IPS DF 19.7 (cell line): ENCODE measurements at places on chromosomes 16 and 17.

- no peak for DNase-seq
Observed at GRCh38 chr16:77920984-77921383, 101.4 kb upstream of the CLEC3A start.

DNA sequence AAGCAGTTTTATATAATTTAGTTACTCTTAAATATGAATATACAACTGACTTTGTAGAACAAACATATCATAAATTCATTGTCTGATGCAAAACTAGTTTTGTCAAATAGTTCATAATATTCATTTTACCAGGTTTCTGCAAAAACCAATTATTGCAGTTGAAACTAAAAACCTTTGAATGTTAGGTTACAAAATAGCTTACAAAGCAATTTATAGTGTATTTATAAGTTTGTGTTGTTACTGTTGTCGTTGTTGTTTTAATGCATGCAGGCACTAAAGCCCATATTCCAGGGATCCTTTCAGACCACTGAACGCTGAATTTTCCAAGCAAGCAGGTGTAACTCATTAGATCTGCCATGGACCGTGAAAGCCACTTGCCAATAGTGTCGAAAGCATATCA, 427.6 kb downstream of the ZFHX3 start:
- no peak for DNase-seq

- DNase-seq = no peak
Observed at GRCh38 chr16:61813339-61813738, 222.9 kb downstream of the CDH8 start.

DNA sequence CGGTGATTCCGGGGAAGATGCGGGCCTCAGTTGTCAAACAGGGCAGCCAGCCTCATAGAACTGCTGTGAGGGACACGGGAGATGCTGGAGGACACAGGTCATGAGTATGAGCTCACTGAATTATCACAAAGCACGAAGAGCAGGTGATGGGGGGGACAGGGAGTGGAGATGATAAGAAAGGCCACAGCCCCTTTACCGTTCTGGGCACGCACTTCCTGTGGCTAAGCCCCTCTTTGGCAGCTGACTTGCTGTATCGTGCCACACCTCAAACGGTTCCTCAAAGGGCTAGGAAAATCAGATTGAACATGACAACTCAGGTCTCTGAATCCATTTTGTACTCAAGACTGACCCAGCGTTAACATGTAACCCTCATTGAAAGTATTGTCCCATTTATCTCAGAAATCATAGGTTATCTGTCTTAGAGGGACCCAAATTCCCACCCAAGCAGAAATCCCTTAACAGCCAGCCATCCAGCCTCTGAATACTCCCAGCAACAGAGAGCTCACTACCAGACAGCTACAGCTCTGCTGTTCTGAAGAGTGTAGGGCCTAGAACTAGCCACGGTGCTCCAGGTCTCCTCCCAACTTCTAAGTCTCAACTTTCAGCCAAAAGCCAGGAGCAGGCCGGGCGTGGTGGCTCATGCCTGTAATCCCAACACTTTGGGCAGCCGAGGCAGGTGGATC, 5.0 kb upstream of the SRL start:
- DNase-seq = no peak

- no peak for DNase-seq
Observed at GRCh38 chr16:57629516-57630406, 1.3 kb downstream of the ADGRG1 start.

- no peak for DNase-seq
Observed at GRCh38 chr17:17027442-17028058, 14.7 kb upstream of the MPRIP start.

- DNase-seq = no peak
Observed at GRCh38 chr16:82240111-82240510, 70.1 kb upstream of the MPHOSPH6 start.

GRCh38 chr17:2259769-2260536, 43.6 kb downstream of the SMG6 start:
- no peak for DNase-seq

GRCh38 chr17:81386646-81387099, 8.6 kb upstream of the BAHCC1 start:
- no peak for DNase-seq

GRCh38 chr16:54968784-54969183, 38.1 kb downstream of the IRX5 start:
- no peak for DNase-seq

GRCh38 chr17:14276535-14277250, 24.2 kb upstream of the HS3ST3B1 start:
- no peak for DNase-seq
